ENCODE measurements at places on chromosomes 13 and 19. TPM values are rescaled to one million over a fixed set of nuclear protein-coding genes. Genes with fewer than 3 reads are reported as not detected.

DNA sequence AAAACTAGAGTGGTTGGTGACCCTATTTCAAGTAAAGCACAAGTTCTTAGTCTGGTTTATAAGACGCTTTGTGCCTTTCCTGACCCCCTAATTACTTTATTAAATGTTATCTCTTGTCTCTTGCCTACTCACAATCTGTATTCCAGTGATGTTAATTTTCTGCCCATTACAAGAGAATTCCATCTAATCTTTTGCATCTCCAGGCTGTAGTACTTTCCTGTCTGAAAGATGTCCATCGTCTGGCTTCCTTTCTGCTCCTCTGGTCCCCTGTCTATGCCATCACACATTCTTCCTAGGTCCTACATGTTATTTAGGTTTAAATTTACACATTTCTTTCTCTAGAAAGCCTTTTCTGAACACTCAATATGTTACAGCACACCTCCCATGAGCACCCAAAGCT, 25.9 kb upstream of the OXGR1 start:
- H3K4me1 ChIP-seq = no peaks in the 10 kb centered on the region
- H3K27me3 ChIP-seq = no peaks in the 10 kb centered on the region
- no peak overlapping the region for H3K27ac ChIP-seq
- H3K4me3 ChIP-seq = no peak overlapping the region

GRCh38 chr13:33494596-33495204, 209.1 kb upstream of the STARD13 start:
- no peaks in the 10 kb centered on the region for H3K4me1 ChIP-seq
- H3K36me3 ChIP-seq = no peaks in the 10 kb centered on the region
- H3K27ac ChIP-seq = no peak overlapping the region
- no peak overlapping the region for H3K4me3 ChIP-seq
- no peaks in the 10 kb centered on the region for H3K27me3 ChIP-seq
- no peak for DNase-seq

DNA sequence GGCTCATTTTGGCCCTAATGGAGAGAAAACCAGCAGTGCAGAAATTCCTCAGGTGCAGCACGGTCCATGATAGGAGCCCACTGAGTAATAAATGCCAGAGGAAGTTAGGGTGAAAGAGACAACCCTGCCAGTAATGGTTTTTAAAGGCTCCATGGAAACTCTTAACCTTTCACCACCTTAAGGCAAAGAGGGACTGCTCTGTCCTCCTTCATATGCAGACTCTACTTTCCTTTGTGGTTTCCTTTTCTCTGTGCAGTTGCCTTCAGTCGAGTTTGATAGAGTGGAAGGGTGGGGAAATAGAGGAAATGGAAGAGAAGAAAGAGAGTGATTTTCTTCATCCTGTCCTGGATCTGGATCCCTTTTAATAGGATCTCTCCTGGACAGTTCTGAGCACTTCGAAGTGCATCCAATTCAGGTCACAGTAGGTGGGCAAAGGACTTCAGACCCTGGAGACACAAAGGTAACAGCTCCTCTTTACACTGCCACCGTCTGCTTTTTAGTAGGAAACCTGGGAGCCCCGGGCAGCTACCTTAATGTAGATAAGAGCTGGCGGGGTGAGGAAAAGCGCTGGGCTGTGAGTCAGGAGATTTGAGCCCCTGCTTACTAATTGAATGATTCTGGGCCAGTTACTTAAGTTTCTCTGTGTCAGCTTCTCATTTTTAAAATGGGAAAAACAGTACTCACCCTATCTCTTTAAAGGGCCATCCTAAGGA, 294.8 kb downstream of the KCNRG start:
- no peaks in the 10 kb centered on the region for H3K4me1 ChIP-seq
- DNase-seq = no peak
- H3K27me3 ChIP-seq = no peaks in the 10 kb centered on the region
- H3K36me3 ChIP-seq = no peaks in the 10 kb centered on the region
- no peak overlapping the region for H3K4me3 ChIP-seq
- no peak overlapping the region for H3K27ac ChIP-seq

Gene SPIB
- not detected for total RNA-seq

Data from prostate gland (tissue), 2 donors.